ENCODE measurements at places on chromosomes 16 and 17.
A peak's percentile ranks its signal among the peaks of the same experiment; 100 is the strongest.

GRCh38 chr16:88431651-88432050 lies 21.4 kb upstream of the ZFPM1 start:
- DNase-seq: no peak

- no peak for DNase-seq
Observed at GRCh38 chr16:3235856-3236669, 1.1 kb upstream of the ZNF200 start.

- no peak for DNase-seq
Observed at GRCh38 chr17:2011411-2012371, 13.4 kb downstream of the RTN4RL1 start.

DNA sequence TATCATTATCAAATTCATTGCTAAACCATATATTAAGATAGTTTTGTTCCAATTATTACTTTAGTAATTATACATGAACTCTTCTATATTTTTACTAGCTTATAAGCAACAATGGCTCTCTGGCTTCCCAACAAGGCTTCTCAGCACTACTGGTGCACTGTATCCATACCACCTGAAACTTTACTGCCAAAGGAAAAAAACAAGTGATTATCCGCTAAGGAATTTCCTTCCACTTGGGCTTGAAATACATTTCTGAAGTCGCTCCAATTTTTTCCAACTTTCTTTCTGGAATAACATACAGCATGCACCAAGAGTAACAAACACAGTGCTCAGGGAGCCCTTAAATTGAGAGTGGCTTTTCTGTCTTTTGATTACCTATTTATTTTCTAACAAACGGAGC lies 2.1 kb downstream of the CSNK2A2 start:
- DNase-seq: no peak

- DNase-seq: no peak
Observed at GRCh38 chr17:38984666-38985065, 17.5 kb upstream of the FBXO47 start.

- no peak for DNase-seq
Observed at GRCh38 chr17:4663711-4664110, 22.2 kb upstream of the ALOX15 start.

DNA sequence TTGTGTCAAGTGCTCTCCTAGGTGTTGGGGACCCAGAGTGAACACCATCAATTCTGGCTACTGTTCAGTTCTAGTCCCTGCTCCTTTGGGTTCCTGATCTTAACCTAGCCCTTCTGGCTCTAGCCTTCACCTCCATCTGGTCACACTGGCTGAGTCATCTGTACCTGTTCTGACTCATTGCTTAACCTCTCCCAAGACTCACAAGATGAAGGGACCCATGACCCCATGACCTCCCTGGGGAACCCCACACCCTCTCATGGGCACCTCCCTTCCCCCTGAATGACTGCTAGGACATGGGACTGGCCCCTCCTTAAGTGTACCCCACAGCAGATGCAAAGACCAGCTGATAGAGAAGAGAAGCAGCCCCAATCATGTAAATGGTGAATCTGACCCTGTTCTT lies 345.8 kb upstream of the CDH5 start:
- no peak for DNase-seq

- DNase-seq: no peak
Observed at GRCh38 chr17:30360086-30360808, 18.5 kb upstream of the CPD start.

DNA sequence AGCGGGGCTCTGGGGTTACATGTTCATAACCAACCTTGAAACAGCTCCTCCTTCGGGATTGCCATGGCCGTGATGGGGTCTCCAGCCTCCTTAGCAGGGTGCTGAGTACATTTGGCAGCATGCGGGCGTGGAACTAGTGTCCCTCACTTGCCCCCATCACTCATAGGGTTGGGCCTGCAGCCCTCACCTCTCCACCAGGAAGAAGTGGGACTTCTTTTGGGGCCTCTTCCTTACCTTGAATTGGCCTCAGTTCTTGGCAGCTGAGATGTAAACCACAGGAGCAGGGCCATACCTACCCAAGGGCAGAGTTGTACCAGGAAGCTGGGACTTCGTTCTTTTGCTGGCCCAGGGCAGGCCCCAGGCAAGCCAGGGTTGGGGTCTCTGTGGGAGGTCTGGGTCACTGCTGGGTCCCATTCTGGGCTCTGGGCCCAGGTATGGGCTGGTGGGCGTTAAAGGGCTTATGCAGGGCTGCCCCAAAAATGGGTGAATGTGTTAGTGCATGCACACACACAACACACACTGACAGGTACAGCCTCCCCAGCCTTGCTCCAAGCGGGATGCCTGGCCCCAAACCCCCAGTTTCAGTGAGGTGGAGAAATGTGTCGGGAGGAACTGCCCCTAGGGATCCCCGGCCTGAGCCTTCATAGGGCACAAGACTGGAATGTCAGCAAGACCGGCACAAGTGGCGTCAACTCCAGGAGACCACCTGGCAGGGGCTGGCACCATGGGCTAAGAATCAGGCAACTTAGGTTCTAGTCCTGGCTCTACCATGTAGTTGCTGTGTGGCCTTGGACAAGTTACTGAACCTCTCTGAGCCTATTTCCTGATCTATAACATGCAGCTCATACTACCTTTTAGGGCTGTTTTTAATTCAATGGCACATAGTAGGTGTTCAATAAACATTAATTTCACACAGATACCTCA lies 3.9 kb upstream of the KRT15 start:
- no peak for DNase-seq

GRCh38 chr16:17828012-17828411 lies 357.3 kb upstream of the XYLT1 start:
- DNase-seq: no peak

GRCh38 chr17:14474591-14474990 lies 173.7 kb downstream of the HS3ST3B1 start:
- no peak for DNase-seq

DNA sequence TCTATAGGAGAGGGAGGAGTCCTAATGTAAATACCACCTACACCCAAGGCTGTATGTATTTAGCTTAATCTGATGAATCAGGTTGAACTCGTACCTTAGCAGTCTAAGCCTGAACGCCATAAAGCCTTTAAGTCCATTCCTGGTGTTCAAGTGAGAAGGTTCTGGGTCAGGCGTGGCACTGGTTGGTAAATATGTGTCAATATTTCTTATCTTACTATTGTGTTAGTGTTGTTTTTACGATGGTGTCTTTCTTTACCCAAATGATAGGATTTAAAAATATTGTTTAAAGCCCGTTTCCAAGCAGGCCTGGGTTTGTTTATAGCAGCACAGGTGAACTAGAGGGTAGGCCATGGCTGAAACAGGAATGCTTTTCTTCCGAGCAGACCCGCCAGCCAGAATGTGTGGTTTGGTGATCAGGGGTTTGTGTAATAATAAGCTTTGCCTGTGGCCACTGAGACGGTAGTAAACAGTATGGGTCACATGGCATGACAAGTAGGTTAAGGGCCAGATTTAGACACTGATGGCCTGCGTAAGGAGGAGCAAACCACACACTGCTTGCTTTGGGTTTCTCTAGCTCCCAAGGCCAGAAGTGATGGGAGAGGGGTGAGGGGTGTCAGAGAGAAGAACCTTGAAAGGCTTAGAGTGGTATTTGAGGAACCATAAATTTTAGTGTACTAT lies 3.3 kb downstream of the TMEM94 start:
- DNase-seq: no peak

DNA sequence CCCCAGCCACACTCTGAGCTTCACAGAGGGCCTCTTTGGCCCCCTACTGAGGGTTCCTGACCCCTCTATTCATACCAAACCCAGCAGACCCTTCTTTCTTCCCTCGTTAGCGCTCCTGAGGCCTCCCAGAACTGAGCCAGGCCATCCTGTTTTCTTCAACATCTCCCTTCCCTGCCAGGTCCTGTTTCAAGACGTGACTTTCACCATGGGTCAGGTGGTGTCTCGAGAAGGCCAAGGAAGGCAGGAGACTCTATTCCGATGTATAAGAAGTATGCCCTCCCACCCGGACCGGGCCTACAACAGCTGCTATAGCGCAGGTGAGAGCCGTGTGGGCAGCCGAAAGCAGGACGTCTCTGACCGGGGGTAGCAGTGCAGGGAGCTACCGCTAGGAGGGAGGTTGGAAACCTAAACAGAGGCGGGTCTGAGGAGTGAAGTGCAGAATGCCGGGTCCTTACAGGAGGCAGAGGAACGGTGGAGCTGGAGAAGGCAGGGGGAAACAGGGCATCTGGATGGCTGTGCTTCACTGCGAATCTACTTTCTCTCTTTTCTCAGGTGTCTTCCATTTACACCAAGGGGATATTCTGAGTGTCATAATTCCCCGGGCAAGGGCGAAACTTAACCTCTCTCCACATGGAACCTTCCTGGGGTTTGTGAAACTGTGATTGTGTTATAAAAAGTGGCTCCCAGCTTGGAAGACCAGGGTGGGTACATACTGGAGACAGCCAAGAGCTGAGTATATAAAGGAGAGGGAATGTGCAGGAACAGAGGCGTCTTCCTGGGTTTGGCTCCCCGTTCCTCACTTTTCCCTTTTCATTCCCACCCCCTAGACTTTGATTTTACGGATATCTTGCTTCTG lies 1.3 kb upstream of the SENP3 start:
- no peak for DNase-seq

DNA sequence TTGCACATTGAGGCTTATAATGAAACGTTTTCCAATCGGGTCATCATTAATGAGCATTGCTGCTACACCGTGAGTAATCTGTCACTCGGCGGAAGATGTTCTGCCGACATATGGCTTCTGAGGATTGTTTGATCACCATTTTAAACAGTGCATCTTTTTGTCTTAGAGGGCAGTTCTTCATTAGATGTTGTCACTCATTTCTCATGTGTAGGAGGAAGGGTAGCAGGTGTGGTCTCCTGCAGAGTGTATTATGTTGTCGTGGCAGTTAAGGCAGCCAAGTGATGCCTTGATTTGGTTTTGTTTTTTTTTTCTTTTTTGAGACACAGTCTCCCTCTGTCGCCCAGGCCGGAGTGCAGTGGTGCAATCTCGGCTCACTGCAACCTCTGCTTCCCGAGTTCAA lies 50.5 kb downstream of the SEC14L1 start:
- DNase-seq: no peak

DNA sequence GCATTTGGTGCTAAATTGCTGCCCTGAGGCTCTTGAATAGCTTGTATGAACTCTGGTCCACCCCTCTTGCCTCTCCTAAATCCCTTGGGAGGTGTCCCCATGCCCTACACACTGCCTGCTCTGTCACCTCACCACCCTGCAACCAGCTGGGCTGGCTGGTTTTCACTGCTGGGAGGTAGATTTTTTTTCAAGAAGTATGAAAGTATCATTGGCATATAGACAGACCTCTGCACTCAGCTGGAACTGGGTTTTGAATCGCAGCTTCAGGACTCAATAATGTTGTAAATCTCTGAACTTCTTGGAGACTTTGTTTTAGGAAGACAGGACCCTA lies 184.9 kb downstream of the MSI2 start:
- no peak for DNase-seq

GRCh38 chr17:17305281-17305801 lies 2.2 kb downstream of the NT5M start:
- peak; percentile 72 for DNase-seq
